ENCODE measurements at places on chromosomes 11 and 22.

GRCh38 chr22:49954354-49954753 is 6.2 kb upstream of the PIM3 start:
- no peak for DNase-seq

GRCh38 chr11:66363805-66364535 is 7.6 kb downstream of the SLC29A2 start:
- peak; percentile 84 for DNase-seq

- no peak for DNase-seq
Observed at GRCh38 chr11:44731685-44732430, 5.1 kb downstream of the TSPAN18 start.

DNA sequence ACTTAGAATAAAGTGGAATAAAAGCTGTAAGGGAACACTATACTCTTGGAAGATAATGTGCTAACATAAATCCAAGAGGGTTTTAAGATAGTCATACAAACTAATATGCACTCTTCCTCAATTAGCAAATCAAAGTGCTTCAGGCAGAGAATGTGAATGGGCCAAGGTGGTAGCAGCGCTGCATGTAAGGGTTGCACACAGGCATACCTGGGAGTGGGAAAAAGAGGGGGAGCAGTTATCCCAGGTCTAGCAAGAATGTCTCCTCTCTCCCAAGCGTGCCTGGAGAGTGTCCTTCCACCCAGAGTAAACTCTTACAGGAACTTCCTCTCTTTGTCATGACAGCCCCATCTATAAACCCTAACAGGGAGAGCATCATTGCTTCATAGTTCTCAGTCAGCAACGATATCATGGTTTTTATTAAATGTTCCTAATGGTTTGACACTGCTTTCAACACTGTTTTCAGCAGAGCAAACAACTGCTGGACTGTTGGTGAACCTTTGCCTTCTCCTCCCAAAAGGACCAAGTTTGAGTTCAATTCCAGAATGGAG is 61.6 kb downstream of the SYTL2 start:
- DNase-seq: no peak

DNA sequence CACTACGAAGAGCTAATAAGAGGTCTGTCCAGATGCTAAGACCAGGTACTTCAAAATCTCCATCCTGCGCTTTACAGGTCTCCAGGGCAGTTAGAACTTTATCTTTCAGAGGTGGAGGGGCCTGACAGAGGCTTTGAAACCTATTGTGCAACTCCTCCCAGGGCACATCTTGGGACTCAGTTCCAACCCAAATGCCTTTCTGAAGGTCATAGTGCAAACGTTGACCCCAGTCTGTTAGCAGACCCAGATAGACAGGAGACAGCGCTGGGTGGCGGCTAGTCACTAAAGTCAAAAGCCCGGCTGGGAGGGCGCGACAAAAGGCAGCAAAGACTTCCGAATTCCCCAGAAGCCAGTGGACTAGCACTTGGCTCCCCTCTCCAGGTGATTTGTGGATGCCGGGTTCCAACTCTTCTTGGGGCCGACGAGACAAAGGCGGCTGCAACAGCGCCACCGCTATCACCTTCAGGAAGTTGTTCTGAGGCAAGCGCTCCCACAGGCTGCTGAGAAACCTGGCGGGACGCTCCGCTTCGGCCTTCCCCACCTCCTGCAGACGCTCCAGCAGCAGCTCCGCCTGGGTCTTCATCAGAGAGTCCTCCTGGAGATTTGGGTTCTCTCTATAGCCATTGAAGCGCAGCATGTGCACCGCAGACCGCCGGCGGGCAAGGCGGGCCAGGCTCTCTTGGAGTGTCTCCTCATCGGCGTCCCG is 728 bp downstream of the FANCF start:
- DNase-seq: peak; percentile 71

DNA sequence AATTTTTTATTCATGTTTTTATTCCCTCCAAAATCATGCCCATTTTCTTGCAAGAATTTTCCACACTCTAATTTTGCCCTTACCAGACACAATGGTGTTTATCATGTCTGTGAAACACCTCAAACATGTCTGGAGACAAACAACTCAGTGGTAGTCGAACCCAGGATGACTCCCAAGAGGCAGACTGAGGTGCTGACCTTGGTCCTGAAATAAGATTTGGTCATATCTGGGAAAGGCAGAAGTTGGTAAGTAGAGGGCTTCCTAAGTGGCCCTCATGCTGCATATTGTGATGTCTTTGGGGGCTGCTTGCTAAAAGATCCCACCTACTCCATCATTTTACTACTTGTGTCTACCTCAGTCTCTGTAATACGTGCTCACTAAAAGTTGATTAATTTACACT is 369.4 kb upstream of the ISX start:
- no peak for DNase-seq

- no peak for DNase-seq
Observed at GRCh38 chr22:26229910-26230309, 60.6 kb downstream of the SEZ6L start.

- no peak for DNase-seq
Observed at GRCh38 chr11:86160541-86161149, 83.9 kb upstream of the EED start.

GRCh38 chr11:114556135-114556534 is 3.5 kb downstream of the NXPE1 start:
- DNase-seq: no peak

DNA sequence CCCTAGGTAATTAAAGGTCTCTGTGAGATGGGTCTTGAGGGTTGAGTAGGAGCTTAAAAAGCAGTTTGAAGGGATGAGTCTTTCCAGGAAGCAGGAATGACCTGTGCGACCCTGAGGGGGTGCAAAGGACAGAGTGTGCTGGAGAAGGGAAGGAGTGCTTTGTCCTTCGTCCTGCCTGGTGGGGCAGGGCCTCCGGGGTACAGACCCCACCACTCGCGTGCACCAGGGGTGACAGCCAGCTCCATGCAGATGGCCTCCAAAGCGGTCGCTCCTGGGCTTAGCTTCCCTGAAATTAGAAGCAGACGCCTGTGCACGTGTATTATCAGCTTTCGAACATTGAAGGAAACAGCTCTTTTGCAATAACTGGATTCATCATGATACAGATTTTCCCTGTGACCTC is 959.8 kb downstream of the BRD1 start:
- DNase-seq: no peak

DNA sequence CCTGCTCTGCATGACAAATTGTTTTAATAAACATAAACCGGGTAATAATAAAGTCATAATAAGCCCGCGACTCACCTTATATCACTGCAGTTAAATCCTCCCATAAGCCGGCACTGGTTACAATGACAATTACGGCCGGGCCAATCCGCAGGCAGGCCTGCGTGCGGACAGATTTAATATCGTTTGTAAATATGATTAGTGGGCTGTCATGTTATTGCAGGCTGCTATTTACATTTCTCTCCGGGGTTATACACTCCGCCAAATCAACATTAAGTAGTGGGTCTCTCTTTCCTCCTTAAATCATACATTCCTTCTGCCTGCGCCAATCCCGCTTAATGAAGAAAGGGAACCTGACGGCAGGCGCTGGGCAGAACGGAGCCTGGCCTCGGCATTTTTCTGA is 51.8 kb upstream of the LMO1 start:
- peak; percentile 77 for DNase-seq

DNA sequence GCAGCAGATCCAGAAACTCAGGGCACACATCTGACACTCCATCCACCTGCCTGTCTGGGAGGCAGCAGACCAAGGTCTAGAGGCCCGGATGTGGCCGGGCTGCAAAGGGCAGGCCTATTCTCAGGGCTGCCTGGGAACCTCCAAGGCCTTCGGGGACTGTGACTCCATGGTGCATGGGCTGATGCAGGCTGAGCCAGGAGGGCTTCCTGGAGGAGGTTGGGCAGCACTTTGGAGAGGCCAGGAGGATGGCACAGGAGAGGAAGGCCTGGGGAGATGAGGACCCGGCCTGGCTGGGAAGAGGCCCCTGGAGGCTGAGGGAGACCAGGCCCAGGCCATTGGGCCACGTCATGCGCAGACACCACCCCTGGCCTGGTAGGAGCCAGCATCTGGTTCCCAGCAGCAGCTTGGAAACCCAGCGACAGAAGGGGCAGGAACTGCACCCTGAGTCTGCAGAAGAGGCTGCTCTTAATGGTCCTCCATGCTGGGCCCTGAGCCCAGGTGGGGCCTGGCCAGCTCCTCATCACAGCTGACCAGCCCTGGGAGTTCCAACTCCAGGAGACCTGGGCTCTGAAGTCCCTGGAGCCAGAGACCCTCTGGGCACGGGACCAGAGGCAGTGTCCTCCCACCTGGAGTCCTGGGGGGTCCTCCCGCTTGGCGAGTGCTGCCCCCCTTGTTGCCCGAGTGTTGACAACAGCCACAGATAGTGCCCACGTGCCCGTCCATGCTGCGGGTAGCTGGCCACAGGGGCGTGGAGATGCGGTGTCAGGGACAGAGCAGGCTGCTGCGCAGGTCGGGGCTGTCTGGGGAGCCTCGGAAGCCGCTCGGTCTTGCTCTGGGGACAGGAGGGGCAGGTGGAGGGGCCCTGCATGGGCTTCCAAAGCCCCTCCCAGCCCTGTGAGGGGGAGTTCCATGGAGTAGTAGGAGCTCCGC is 5.5 kb downstream of the PHLDA2 start:
- no peak for DNase-seq

- no peak for DNase-seq
Observed at GRCh38 chr11:99240192-99241030, 219.7 kb downstream of the CNTN5 start.

DNA sequence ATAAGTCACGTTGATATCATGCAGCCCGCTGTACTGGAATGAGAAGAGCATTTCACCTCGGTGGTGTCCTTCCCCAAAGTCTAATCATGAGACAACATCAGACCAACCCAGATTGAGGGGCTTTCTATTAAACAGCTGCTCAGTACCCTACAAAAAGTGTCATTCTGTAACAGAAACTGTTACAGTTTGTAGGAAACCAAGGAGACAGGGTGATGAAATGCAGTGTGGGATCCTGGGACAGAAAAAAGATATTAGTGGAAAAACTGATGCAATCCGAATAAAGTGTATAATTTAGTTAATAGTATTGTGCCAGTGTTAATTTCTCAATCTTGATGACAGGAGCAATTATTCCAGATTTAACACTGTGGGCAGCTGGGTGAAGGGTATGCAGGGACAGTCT is 128.0 kb downstream of the MICAL2 start:
- DNase-seq: no peak

DNA sequence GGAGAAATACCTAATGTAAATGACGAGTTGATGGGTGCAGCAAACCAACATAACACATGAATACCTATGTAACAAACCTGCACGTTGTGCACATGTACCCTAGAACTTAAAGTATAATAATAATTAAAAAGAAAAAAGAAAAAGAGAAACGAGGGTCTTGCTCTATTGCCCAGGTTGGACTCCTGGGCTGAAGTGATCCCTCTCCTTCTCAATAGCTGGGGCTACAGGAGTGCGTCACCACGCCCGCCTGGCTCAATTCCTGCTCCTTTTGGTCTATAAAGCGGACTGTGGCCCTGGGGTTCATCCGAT is 521 bp upstream of the PTS start:
- no peak for DNase-seq

DNA sequence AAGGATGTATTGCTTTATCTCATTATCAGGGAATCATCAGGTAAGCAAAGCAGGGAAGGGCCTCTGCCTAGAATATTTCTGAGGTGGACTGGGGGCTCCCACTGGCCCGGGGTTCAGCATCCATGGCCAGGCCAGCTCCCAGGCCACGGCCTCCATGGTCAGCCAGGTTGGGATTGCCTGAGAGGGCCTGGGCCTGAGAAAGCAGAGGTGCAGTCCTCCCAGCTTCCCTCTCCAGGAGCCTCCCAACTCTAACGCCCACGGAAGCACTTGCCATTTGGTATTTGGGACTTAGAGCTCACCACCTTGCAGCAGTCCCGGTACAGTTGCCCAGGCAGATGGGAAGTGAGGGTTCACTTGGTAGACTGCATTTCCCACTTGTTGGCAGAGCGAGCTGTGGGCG is 12.7 kb downstream of the DGAT2 start:
- DNase-seq: no peak

- no peak for DNase-seq
Observed at GRCh38 chr11:587978-588380, 11.7 kb downstream of the PHRF1 start.

Measured in D341Med (cell line).